Stimulated activated CD4-positive, alpha-beta T cell treated with anti-CD3 and anti-CD28 coated beads, Interleukin-2, amount 100 ng/mL, for 48 hours (primary cell): ENCODE measurements at places on chromosomes 1 and 21.

DNA sequence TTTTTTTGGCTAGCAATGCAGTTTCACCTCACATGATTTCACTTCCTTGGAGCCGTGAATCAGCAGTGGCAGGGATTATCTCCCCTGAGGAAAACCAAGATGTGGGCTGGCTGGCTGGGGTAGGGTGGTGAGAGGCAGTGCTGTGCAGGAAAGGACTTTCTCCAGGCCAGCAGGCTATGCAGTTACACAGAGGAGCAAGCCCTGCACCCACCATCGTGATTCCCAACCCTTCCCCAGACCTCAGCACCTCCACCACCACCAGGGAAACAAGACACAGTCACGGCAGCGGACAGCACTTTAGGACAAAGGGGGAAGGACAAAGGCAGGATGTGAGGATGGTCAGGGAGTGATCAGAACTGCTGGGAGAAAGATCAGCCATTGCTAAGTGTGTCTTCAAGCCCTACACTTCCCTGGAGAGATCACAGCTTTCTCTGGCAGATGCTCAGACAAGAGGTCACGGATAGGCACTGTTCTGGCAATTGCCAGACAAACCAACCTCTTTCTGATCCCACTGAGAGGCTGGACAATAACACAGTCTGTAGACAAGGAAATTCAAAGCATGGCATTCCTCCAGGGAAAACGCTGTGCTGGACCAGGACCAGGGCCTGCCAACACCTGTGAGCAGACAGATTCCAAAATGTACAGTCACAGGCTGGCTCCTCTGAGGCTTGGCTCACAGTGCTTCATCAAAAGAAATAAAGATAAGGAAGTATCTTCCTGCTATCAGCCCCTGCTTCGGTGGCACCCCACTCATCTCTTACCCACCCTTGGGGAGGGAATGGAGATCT lies 509.4 kb downstream of the SMYD3 start:
- no peak for DNase-seq

GRCh38 chr1:101002551-101002950 lies 23.0 kb downstream of the DPH5 start:
- DNase-seq = no peak

- DNase-seq = no peak
These were observed 342.6 kb upstream of the NFIA start for GRCh38 chr1:60739729-60740128.

GRCh38 chr1:245126530-245126929 lies 28.3 kb upstream of the KIF26B start:
- no peak for DNase-seq

- no peak for DNase-seq
These were observed 865 bp downstream of the ADPRS start for GRCh38 chr1:36089393-36090121.

DNA sequence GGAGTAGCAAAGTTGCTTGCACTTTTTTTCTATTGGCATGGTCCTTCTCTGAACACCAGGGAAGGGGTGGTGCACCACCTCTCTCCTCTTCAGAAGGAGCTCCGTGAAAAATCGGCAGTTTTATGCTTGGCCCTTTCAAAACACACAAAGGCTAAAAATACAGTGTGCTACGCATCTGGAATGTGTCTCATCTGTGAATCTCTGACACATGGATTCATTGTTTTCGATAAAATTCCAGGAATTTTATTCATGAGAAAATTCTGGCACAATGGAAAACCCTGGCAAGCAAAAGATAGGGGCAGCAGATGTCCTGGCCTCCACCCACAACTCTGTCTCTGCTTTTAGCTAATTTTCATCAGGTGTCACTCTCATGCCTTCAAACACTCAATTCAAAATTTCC lies 42.9 kb downstream of the ERG start:
- no peak for DNase-seq

- DNase-seq = peak; percentile 69
These were observed 26.9 kb upstream of the LBR start for GRCh38 chr1:225454733-225455132.

DNA sequence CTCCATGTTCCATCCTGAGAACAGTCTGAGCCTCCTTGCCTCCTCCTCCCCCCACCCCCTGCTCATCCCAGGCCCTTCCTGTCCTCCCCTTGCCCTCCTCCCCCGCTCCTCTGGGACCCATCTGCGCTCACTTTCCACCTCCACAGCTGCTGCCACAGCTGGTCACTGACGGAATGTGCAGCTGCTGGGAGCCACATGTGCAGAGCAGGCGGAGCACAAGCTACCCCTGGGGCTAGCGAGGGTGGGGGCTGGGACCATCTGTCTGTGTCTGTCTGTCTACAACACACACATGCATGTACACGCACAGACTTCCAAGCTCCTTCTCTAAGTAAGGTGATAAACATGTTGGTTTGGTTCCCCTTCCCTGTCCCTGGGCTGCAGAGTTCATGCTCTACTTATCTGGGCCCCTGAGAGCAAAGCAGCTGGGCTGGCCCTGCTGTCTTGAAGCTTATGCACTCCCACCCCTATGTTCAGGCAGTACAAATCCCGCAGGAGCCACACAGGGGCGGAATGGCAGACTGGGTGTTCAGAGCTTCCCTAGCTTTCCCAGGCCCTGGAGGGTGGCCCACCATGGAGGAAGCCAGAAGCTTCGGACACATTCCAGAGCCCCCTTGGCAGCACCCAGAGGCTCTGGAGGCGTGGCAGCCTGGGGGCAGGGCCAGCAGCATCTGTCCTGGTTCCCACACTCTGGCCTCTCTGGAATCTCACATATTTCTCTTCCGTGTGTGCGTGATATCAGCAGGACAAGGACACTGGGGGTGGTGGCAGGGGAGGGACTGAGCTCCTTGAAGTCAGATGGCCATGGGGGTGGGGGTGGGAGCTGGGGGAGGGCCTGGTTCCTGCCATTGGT lies 7.0 kb upstream of the HEYL start:
- no peak for DNase-seq
